ENCODE measurements at places on chromosomes 5 and 9.

GRCh38 chr5:36161361-36161760, 9.4 kb downstream of the SKP2 start:
- no peak for DNase-seq

DNA sequence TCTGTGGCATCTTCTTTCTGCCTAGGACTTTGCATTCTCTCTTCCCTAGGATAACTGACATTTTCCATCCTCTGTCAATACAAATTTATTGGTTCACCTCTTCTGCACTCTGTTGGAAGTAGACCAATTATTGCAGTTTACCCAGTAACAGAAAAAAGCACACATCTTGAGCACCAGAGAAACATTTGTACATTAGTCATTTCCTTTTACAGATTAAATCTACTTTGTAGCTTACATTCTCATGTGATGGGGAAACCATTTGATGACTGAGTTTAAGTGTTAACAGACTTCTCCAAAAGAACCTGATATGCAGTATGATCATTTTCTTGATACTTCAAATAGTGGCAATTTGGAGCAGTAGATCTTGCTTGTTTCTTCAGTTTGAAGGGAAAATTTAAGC, 1098.8 kb downstream of the DTWD2 start:
- DNase-seq: no peak

DNA sequence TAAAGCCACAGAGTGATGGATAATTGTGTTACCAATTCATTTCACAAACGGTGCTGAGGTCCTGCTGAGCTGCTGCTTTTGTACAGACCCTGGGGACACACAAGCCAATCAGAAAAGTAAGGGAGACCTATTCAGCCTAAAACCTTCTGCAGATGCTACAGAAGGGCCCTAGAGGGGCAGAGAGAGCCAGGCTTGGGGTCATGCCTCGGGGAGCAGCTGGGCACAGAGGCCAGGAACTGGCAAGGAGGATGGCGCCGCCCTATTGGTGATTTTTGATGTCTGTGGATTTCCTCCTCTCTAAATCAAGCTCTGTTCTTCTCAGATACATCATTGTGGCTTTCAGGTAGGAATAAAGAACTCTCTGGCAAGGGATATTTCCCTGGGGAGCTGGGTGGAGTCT, 181.9 kb downstream of the ZNF462 start:
- DNase-seq: no peak

- no peak for DNase-seq
Measured at GRCh38 chr5:68465934-68466551, 250.5 kb downstream of the PIK3R1 start.

- DNase-seq: no peak
Measured at GRCh38 chr5:24712947-24713346, 68.2 kb upstream of the CDH10 start.

DNA sequence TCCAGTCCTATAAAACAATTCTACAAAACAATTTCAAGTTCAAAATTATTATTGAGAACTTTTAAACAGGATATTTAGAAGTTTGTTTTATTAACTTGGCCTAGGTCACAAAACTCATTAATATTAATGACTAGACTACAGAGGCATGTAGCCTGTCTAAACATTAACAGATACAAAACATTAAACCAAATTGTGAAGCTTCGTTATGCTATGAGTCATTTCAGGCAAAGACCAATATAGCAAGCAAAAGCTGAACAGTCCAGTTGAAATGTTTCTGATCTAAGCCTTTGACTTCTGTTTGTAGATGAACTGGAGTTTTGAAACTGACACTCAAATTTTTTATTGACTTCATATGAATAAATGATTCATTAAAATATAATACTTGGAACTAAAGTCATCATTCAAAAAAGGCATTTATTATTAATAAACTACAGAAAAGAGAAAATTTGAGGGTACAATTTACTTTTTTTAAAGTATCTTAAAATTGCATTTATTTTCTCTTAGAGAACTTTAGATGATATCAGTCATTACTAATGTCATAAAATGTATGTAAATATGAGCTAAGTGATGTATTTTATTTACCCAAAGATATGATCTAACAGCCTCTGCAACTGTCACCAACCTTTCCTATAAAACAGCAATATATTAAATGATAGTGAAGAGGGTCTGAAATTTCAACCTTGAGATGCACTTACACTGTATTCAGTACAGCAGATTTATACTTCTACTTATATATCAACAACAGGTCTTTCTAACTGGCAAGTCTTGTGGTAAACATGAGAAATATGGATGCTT, 188.8 kb downstream of the COMMD10 start:
- DNase-seq: no peak

- no peak for DNase-seq
Measured at GRCh38 chr9:133730994-133731715, 7.0 kb downstream of the SARDH start.

GRCh38 chr9:131817627-131818026, 77.8 kb upstream of the RAPGEF1 start:
- no peak for DNase-seq

- no peak for DNase-seq
Measured at GRCh38 chr9:90891308-90892040, 89.9 kb downstream of the SYK start.

DNA sequence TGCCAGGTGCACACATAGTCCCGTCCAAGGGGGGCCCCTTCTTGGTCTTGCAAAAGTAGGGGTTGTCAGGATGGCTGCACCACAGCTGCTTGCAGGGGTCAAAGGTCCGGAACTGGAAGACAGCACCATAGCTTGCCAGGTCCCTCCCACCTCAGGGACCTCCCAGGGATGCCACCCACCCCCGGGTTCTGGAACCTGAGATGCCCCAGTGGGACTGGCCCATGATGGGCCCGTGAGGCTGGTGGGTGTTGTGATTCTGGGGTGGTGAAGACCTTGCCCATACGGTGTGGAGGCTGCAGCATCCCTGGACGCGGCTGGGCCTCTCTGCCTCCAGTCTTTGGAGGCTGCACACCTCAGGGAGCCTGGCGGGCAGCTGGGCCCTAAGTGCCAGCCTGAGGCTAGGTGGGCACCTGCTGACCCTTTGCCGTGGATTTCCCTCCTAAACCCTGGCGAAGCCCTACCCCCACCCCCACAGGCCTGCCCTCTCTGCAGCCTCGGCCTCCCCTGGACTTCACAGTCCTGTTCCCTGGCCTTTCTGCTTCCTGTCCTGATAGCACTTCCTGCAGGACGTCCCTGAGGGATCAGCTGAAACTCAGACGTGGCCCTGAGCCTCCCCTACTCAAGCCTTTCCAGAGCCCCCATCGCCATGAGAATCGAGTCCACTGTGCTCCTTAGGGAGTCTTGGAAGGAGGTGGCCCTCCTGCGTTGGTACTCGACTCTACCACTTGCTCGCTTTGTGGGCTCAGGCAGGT, 92.1 kb downstream of the ZNF354C start:
- no peak for DNase-seq

GRCh38 chr9:85223506-85224125, 518.1 kb downstream of the AGTPBP1 start:
- DNase-seq: no peak

All from stimulated activated effector memory CD8-positive, alpha-beta T cell treated with anti-CD3 and anti-CD28 coated beads, Interleukin-12 subunit alpha, Interleukin-12 subunit beta, amount 100 ng/mL, for 72 hours (primary cell).